Activated CD8-positive, alpha-beta memory T cell treated with anti-CD3 and anti-CD28 coated beads for 48 hours (primary cell): ENCODE measurements at places on chromosomes 2 and 18.

GRCh38 chr2:31533036-31533435 is 47.7 kb downstream of the SRD5A2 start:
- DNase-seq: no peak

DNA sequence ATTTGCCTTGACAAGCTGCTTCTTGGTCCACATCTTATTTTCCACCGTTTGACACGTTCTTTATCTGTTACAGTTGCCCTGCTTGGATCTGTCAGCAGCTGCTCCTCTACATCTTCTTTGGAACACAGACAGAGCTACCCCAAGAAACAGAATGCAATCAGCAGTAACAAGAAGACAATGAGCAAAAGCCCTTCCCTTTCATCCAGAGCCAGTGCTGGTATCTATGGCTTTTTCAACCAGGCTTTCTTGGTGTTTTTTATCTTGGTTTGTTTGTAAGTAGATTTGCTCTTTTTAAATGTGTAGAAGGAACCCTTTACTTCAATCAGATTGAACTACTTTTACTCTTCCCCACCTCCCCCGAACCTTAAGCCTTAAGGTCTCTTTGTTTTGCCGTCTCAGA is 41.9 kb downstream of the CLIP4 start:
- DNase-seq: no peak

- no peak for DNase-seq
Measured at GRCh38 chr2:239279508-239280295, 121.1 kb downstream of the HDAC4 start.

DNA sequence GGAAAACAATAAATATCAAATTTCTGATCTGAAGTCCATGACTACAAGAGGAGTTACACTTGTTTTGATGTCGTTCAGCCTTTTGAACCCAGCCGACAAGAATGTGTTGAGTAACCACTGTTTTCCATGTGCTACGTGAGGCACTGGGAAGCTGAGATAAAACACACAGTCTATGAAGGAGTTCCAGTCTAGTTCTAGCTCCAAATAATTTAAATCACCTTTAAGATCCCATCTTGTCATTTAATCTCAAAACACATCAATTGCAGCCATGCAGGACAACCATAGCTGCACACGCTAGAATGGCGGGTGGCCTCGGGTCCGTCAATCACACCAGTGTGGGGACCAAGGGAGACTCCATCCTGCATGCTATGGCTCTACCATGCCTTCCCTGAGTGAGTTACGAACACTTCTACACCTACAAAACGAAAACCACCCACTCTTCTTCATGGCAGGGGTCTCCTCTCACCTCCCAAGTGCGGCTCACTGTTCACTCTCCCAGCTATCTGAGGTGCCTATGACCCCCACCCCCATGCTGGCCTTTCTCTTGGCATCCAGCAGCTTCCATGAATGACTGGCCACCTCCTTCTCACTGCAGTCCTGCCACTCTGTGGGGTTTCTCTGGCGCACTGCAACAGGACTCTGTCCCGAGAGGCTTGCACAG is 3.8 kb downstream of the FHL2 start:
- DNase-seq: no peak

DNA sequence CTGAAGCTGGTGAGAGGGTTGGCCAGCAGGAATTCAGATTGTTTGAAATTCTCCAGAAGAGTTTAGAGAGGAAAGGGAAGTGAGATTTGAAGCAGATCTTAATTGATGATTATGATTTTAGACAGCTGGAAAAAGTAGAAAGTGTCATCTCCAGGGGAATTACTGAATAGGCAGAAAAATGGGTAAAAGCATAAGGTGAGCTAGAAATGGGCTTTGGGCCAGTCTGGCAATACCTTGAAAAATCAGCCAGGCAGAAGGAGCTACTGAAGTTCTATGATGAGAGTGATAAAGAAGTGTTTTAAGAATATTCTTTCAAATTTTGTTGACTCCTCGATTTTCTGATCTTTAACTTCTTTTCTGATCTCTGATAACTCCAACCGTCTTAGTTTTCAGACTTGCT is 172.9 kb upstream of the CCDC150 start:
- no peak for DNase-seq

- DNase-seq: no peak
Measured at GRCh38 chr2:47386551-47386950, 16.4 kb upstream of the MSH2 start.

- no peak for DNase-seq
Measured at GRCh38 chr2:162824304-162824703, 14.3 kb downstream of the KCNH7 start.

GRCh38 chr2:151347906-151348305 is 9.5 kb upstream of the TNFAIP6 start:
- DNase-seq: no peak

GRCh38 chr2:162149940-162150339 is 2.1 kb downstream of the GCG start:
- DNase-seq: no peak

DNA sequence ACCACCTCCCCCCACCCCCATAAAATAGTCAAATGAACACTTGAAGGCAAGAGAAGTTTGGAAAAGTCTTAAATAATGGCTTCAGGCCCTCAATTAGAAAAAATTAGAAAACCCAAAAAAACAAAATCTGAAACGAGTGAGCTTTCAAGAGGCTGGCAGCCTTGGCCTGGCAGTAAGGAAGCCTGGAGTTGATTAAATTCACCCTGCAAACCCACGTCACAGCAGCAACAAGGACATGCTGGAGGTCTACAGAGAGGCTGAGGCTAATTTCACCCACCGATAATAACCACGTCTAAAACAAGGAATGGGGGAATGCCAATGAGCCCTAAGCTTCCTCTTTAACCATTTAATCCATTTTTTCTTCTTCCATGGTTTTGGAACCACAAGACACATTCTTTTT is 122.7 kb upstream of the SMAD7 start:
- DNase-seq: no peak

DNA sequence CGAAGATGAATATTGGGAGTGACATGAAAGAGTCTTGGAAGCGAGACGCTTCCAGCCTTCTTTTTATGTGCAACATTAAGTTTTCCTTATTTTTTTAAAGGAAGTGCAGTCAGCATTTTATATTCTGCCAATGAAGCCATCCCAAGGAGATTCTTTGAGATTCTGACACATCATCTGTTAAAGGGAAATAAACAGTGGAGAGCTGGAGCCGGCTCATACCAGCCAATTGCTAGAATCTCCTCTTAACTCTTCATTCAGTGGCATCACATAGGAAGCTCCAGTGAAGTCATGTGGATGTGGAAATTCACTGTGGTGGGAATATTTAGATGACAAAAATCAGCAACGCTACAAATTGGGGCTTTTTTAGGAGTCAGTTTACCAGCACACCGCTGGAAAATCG is 23.7 kb upstream of the GPR39 start:
- DNase-seq: no peak

- DNase-seq: no peak
Measured at GRCh38 chr2:235201756-235202155, 249.9 kb downstream of the SH3BP4 start.

DNA sequence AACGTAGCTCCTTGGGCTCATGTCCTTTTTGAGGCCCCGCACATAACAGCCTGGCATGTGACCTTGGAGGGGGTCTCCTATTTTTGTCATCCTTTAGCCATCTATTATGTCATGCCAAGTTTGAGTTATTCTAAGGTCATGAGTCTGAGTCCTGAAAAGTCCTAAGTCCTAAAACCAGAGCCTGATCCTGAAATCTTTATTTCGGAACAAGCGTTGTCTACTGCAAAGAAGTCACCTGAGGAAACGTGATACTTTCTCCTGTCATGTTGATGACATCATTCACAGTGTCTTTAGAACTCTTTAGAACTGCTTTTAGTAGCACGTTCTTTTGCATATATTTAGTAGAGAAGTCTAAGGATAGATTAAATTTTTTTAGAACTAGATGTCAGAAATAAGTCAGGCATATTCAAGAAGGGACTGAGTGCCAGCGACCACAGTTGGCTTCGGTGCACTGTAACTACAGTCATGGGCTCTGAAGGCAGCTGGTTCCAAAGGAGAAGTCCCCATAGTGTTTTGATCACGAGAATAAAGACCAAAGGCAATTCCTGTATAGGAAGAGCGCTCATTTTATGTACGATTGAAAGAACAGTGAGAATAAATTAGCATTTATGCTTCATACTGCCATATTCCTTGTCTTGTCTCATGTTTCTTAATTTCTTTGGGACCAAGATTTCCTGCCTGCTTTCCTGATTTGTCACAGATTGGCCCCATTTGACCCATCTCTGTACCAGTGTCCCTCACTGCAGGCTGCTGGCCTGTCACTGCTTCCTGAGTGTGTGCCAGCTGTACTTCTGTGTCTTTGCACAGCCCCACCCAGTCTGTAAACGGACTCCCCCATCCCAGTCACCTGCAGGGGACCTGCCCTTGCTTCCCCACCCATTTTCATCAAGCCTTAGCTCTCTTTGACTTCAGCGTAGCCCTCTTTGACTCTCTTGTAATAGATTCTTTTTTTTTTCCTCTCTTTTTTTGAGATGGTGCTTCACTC is 75.8 kb downstream of the ASAP2 start:
- no peak for DNase-seq
